ENCODE measurements at places on chromosomes 5 and 9.

GRCh38 chr9:70411930-70412831, 2.3 kb downstream of the KLF9 start:
- DNase-seq = no peak

- DNase-seq = no peak
Measured at GRCh38 chr9:120532475-120532874, 47.5 kb downstream of the CDK5RAP2 start.

GRCh38 chr5:122180146-122180712, 50.9 kb downstream of the ZNF474 start:
- DNase-seq = no peak

DNA sequence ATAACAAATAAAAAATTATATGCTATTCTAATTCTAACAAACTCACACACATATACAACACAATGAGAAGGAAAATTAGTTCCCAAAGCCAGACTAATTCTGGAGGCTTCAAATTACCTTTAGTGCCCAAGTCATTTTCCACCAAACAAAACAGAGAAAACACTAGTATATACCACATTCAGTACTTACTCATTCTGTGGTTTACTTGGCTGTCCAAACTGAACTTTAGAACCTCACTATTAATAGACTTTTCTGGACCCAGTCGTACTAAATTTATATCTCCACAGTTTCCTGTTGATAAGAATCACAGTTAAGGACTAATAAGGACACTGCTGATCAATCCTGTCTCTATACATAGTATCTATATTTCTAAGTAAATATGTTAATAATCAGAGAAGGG, 66.4 kb downstream of the SETX start:
- DNase-seq = no peak

- no peak for DNase-seq
Measured at GRCh38 chr9:121298689-121299466, 30.9 kb downstream of the GSN start.

GRCh38 chr5:105587963-105588662, 2025.5 kb upstream of the NUDT12 start:
- DNase-seq = no peak

GRCh38 chr5:91211997-91212713, 171.0 kb downstream of the ARRDC3 start:
- DNase-seq = no peak

DNA sequence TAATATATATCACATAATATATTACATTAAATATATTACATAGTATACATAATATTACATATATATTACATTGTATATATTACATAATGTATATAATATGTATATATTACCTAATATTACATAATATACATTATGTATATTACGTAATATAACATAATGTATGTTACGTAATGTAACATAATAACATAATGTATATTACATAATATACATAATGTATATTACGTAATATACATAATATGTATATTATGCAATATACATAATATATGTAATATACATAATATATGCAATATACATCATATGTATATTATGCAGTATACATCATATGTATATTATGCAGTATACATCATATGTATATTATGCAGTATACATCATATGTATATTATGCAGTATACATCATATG, 19.1 kb downstream of the CYLC2 start:
- no peak for DNase-seq

DNA sequence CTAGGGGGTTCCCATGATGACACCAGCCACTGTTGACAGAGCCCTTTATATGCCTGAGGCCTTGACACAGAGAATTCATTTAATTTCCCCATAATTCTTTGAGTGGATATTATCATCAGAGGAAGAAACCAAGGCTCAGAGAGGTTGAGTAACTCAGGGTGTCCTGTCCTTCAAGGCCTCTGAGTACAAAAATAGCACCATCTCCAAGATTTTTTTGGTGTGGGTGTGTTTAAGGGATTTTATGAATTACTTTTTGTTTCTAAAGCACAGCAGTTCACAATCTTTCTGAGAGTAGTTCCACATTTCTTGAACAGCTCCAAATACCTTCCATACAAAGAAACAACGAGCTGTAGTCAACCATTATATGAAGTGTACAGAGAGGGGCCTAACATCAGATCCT, 6.2 kb upstream of the GSN start:
- no peak for DNase-seq

DNA sequence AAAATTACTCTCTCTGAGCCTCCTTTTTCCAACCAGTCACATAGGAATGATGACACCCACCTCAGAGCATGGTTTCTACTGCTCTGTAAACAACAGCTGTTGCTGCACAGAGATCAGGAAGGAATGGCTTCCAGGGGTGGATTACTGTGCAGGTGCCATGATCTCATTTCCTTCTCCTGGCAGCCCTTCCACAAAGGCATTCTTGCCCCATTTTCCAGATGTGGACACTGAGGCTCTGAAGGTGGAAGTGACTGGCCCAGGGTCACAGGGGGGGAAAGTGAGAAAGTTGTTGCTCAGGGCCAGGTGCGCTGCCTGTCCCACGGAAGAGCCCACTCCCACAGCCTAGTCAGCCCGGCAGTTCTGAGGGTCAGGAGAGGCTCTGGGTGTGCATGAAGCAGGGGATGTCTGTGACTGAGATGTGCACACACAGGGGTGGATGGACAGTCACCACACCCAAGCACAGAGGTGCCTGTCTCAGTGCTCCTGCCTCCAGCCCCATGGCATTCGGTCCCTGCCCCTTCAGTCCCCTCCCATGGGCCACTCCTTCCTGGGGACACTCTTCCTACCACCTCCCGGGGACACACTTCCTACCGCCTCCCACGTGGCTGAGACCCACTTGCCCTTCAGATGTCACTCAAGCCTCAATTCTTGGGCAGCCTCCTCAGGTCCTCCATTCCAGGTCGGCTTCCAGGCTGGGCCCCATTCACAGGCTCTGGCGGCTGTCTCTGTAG, 17.0 kb downstream of the FGFR4 start:
- DNase-seq = peak; percentile 9

- DNase-seq = no peak
Measured at GRCh38 chr5:511476-511875, 12.8 kb downstream of the SLC9A3 start.

DNA sequence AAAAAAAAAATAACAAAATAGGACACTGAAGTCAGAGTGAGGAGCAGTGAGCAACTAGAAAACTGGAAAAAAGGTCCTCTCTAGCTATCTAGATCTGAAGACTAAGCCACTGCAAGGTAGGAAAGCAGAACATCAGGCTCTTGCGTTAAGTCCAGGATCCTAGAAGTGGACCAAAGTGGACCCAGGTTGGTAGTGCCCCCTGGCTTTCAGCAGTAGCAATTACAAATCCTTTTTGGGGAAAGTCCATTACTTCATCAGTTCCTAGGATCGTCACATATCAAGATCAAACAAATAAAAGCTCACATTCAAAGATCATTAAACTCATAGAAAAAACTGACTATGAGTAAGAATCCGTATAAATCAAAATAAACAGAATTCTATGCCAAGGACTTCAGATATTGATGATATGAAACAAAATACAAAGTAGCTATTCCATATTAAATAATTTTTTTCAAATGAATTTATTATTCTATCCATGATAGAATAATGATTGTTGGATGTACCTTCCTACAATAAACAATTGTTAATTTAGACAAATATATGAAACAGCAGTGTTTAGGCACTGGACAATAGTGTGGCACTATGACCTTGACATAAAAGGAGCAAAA, 6.5 kb upstream of the RICTOR start:
- DNase-seq = peak; percentile 55

GRCh38 chr5:80238778-80239679, 16.8 kb downstream of the SERINC5 start:
- DNase-seq = peak; percentile 61

DNA sequence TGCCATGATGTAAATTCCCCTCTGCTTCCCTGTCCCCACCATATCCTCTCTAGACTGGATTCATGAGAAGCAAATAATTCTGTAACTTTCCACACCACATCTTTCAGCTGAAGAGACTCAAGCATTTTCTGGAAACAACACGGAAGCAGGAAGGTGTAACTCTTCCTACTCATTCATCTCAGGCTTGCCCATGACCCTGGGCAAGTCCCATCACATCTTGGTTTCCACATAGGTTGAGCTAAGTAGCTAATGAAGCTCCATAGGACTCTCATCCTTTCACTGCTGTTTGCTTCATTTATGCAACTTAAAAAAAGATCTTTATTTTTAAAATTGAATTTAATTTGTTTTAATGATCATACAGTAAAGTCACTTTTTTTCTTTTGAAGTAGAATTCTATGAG, 32.7 kb upstream of the STARD4 start:
- DNase-seq = no peak

- DNase-seq = no peak
Measured at GRCh38 chr9:134661791-134662142, 20.2 kb downstream of the COL5A1 start.

GRCh38 chr9:108185613-108186012, 670.2 kb downstream of the ACTL7B start:
- no peak for DNase-seq

DNA sequence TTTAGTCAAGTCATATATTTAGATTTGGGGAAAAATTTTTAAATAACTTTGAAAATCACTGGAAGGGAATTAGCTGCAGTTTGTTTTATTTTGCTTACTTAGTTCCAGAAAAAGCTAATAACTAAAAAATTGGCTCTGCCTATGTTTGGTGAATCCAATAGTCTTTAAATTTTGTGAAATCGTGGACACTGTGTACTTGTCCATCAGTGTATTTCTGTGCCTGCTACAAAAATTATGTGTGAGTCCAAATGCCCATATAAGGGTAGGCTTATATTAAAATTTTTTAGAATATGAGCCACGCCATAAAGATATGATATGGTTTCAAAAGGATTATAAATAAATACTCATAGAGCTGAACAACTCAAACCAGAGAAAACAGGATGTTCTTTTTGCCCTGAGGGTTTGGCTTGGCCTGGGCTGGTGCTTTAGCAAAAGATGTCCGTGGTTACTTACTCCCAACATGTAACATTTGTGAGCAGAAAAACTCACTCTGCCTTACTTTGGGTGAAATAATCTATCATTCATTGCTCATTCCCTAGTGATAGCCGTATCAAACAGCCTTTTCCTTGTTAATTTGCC, 133.2 kb upstream of the PRLR start:
- DNase-seq = no peak

GRCh38 chr5:59709346-59709821, 184.1 kb downstream of the PDE4D start:
- DNase-seq = peak; percentile 10

DNA sequence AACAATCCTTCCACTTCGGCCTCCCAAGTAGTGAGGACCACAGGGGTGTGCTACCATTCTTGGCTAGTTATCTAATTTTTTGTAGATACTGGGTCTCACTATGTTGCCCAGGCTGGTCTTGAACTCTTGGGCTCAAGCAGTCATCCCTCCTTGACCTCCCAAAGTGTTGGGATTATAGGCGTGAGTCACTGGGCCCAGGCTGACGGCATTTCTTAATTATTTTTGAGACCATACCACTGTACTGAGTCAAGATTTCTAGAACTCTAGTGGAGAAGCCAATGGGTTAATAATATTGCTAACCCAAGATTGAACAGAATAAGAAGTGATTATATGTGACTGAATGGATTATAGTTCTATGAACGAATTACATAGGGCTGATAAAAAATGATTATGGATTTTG, 66.7 kb downstream of the TARS1 start:
- no peak for DNase-seq

DNA sequence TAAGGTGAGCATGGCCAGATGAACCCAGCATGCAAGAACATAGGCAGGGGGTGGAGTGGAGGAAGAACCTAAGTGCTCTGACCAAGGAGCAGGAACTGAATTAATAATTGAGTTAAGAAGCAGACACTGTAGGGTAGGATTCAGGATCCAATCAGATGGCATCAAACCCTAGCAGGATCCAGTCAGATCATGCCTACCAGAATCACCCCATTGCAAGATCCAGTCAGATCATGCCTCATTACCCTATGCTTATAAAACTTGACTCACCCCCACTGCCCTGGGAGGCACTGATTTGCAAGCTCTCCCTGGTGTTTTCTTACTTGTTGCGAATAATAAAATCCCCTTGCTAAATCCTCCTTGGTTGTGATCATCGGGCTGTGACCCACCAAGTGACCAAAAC, 19.7 kb downstream of the TUSC1 start:
- DNase-seq = no peak

DNA sequence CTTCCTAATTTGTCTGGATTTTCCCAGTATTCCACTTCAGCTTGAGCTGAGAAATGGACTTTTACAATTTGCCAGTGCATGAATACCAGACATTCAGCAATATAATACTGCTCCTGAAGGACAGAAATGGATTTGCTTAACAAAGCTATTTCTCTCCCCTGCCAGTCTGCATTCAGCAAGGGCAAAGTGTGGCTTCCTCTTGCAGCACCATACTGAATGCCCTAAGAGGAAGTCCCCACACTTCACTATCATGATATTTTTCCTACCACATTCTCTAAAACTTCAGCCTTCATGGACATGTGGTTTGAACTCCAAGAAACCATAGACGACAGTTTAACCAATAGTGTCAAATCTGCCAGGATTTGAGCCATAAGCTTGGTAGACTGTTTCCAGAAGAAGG, 19.8 kb upstream of the TLE4 start:
- DNase-seq = no peak
